Vagina (tissue), 2 donors: ENCODE measurements at places on chromosomes 3 and 15. TPM values are rescaled to one million over a fixed set of nuclear protein-coding genes. Genes with fewer than 3 reads are reported as not detected.
A peak's percentile ranks its signal among the peaks of the same experiment; 100 is the strongest.

DNA sequence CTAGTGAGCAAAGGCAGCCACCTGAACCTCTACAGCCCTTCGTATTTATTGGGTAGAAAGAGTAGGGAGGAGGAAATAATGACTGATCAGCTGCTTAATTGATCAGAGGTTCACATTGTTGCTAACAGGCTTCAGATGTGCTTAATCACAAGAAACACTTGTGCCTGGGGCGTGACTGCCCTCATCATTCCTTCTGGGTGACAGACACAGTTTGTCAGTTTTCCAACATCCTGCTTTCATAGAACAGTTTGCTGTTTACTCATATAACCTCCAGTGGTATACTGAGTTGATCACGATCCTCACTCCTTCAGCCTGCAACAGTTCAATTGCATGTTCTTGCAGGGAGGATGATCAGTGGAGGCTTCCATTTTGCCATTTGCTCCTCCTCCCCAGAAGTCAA, 13.6 kb upstream of the CASR start:
- DNase-seq, result no peak
- no peaks in the 10 kb centered on the region for H3K27me3 ChIP-seq
- no peak overlapping the region for H3K27ac ChIP-seq
- H3K4me3 ChIP-seq, result no peak overlapping the region
- no peaks in the 10 kb centered on the region for H3K36me3 ChIP-seq

GRCh38 chr3:27022096-27022761, 347.0 kb downstream of the NEK10 start:
- H3K4me1 ChIP-seq, result no peaks in the 10 kb centered on the region
- no peak overlapping the region for H3K4me3 ChIP-seq
- H3K27me3 ChIP-seq, result no peaks in the 10 kb centered on the region

DNA sequence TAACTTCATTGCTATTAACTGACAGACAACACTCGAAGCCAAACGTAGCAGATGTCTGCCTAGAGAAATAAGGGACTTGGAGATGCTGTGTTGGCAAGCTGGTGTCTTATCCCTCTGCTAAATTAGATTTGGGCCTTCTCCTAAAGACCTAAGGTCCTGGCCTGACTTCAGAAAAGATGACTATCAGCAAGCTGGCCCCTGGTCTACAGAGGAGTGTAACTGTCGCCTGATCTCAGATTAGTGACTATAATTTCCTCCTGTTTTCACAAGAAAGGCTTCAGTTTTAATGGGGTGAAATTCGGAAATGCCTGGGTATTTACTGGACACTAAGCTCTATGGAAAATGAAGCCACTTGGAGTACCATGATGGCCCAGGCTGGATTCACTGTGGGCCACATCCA, 53.1 kb upstream of the SLC7A14 start:
- no peaks in the 10 kb centered on the region for H3K27me3 ChIP-seq
- no peaks in the 10 kb centered on the region for H3K4me1 ChIP-seq
- no peak overlapping the region for H3K4me3 ChIP-seq
- H3K27ac ChIP-seq, result no peak overlapping the region
- DNase-seq, result no peak
- H3K36me3 ChIP-seq, result no peaks in the 10 kb centered on the region

- H3K36me3 ChIP-seq, result no peaks in the 10 kb centered on the region
- H3K27ac ChIP-seq, result no peak overlapping the region
- H3K27me3 ChIP-seq, result no peaks in the 10 kb centered on the region
- no peaks in the 10 kb centered on the region for H3K4me1 ChIP-seq
Observed at GRCh38 chr3:134590766-134591165, 60.1 kb downstream of the KY start.

DNA sequence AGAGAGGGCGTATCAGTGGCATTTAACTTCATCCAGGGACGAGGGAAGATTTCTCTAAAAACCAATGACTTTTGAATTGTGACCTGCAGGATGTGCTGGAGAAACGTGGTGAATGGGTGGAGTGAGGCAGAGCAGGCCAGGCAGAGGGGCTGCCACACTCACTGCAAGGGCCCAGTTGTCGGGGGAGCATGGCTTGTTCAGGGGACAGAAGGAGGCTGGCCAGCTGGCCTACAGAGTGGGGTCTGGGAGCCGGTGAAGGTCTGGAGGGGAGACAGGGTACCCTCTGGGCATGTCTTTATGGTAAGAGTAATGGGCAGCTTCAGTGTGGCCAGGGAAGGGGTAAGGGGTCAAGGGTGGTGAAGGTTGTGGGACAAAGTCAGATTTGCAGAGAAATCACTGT, 225.2 kb upstream of the RGMA start:
- H3K4me3 ChIP-seq, result no peak overlapping the region
- H3K27me3 ChIP-seq, result no peaks in the 10 kb centered on the region
- H3K27ac ChIP-seq, result no peak overlapping the region
- H3K36me3 ChIP-seq, result no peaks in the 10 kb centered on the region
- no peak for DNase-seq

GRCh38 chr3:113912552-113913236, 35.1 kb upstream of the ZDHHC23 start:
- H3K27ac ChIP-seq, result no peak overlapping the region
- H3K36me3 ChIP-seq, result no peaks in the 10 kb centered on the region
- H3K4me3 ChIP-seq, result no peak overlapping the region
- H3K27me3 ChIP-seq, result no peaks in the 10 kb centered on the region

GRCh38 chr3:107969994-107970819, 120.6 kb downstream of the CD47 start:
- DNase-seq, result no peak
- no peak overlapping the region for H3K27ac ChIP-seq
- H3K36me3 ChIP-seq, result no peaks in the 10 kb centered on the region
- no peaks in the 10 kb centered on the region for H3K27me3 ChIP-seq

DNA sequence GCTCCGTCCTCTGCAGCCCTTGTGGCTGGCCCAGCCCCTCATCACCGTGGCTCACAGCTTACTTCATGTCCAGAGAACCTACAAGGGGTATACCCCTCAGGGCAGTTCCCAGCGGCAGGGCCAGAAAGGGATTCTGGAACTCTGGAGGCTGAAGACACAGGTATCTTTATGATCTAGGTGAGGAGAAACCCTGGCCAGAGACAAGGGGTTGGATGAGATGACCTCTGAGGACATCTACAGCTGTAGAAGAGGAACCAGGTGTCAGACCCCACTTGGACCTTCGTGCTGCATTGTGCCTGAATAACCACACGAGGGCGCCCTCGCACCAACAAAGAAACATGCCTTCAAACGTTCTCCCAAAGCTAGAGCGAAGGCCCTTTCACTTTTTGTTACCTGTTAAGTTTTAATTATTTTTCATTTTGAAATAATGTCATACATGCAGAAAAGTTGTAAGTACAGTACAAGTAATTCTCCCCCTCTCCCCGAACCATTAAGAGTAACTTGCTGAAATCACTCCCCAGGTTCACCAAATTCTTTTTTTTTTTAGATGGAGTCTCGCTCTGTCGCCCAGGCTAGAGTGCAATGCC, 118.7 kb upstream of the SMAD3 start:
- no peak overlapping the region for H3K4me3 ChIP-seq
- DNase-seq, result no peak
- no peaks in the 10 kb centered on the region for H3K4me1 ChIP-seq
- no peaks in the 10 kb centered on the region for H3K36me3 ChIP-seq

GRCh38 chr3:188199386-188199785, 45.4 kb downstream of the LPP start:
- H3K4me3 ChIP-seq, result no peak overlapping the region
- no peaks in the 10 kb centered on the region for H3K36me3 ChIP-seq
- no peaks in the 10 kb centered on the region for H3K4me1 ChIP-seq
- no peak for DNase-seq
- H3K27ac ChIP-seq, result no peak overlapping the region

GRCh38 chr3:126102530-126102951, 18.6 kb upstream of the SLC41A3 start:
- peak overlapping the region; percentile 12 for H3K27ac ChIP-seq
- H3K4me3 ChIP-seq, result no peak overlapping the region
- H3K36me3 ChIP-seq, result no peaks in the 10 kb centered on the region
- peaks cover 17% of the 10 kb centered on the region for H3K4me1 ChIP-seq

The C3orf62 gene
- total RNA-seq, result 17.9 TPM

The C3orf80 gene
- not detected for total RNA-seq

The PROK2 gene
- 0.74 TPM for total RNA-seq

The VGLL3 gene
- total RNA-seq, result 17.7 TPM

The AHSG gene
- not detected for total RNA-seq

The MITF gene
- total RNA-seq, result 57.7 TPM

The CMSS1 gene
- 21.4 TPM for total RNA-seq
